ENCODE measurements at places on chromosomes 12 and 14.

DNA sequence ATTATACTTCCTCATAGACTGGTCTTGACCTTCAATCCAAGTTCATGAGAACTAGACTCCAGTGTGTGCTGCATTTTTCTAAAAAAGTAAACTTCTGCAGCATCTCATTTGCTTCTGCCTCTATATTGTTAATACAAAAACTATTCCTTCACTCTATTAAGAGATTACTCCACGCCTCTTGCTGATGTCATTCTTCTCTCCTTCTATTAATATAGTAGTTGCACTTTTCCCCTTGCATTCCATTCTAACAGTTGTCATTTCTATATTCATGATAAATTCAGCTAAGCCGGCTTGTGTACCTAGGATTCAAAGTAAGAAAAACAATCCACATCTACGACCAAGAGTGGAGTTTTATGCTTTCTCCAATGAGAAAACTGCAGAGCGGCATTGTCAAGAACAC, 480.4 kb upstream of the NOVA1 start:
- DNase-seq: no peak

GRCh38 chr14:60327447-60328331, 78.7 kb downstream of the PPM1A start:
- DNase-seq: peak; percentile 79

DNA sequence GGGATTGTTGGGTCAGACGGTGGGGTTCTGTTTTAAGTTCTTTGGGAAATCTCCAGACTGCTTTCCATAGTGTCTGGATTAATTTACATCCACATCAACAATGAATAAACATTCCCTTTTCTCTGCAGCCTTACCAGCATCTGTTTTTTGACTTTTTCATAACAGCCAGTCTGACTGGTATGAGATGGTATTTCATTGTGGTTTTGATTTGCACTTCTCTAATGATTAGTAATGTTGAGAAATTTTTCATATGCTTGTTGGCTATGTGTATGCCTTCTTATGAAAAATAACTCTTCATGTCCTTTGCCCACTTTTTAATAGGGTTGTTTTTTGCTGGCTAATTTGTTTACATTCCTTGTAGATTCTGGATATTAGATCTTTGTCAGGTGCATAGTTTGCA, 140.8 kb upstream of the CNTN1 start:
- no peak for DNase-seq

DNA sequence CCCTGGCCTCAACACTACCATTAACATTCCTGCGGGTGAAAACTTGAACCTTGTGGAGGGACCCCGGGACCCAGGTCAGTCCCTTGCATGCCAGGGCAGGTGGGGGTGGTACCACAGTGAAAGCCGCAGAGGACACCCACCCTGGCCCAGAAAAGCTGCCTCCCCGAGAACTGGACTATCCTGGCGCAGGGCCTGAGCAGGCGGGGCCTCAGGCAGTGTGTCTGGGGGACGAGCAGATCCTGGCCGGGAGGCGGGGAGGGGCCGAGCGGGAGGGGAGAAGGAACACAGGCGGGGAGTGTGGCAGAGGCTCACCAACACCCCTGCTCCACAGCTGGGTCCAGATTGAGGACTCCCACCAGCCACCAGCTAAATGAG, 10.0 kb downstream of the AHNAK2 start:
- DNase-seq: no peak

- DNase-seq: no peak
Measured at GRCh38 chr14:59313144-59313651, 124.7 kb downstream of the DAAM1 start.

GRCh38 chr12:96399919-96400630, at the start of gene CDK17:
CDK17 (minus strand) TSS chr12:96400439; CDS start chr12:96334836, 65,603 bp downstream.
- DNase-seq: peak; percentile 95

DNA sequence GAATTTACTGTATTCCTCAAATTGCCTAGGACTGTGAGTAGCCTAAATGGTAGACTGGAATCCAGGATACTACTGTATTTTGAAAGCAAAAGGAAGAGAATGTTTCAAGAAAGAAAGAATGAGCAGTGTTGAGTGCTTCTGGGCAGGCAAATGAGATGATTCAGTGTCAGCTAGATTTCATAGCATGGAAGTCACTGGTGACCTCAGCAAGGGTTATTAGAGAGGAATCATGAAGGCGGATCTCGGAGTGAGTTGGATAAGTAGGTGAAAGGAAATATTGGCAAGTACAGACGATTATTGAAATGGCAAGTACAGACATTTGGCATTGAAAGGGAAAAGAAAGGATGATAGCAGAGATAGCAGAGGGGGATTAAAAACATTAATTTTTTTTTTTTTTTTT, 27.1 kb downstream of the VRK1 start:
- DNase-seq: no peak

- DNase-seq: no peak
Measured at GRCh38 chr14:91228112-91229004, 16.1 kb downstream of the GPR68 start.

GRCh38 chr12:19220852-19221466, 91.4 kb downstream of the PLEKHA5 start:
- no peak for DNase-seq

- DNase-seq: no peak
Measured at GRCh38 chr14:99252940-99253868, 18.8 kb downstream of the BCL11B start.

Data from common myeloid progenitor, CD34-positive (primary cell).